Activated naive CD8-positive, alpha-beta T cell treated with anti-CD3 and anti-CD28 coated beads, Interleukin-2, amount 50 U/mL, for 24 hours (primary cell): ENCODE measurements at places on chromosomes 12 and 14.
A peak's percentile ranks its signal among the peaks of the same experiment; 100 is the strongest.

GRCh38 chr12:121960541-121960940 lies 42.1 kb downstream of the CFAP251 start:
- peaks cover 3% of the 10 kb centered on the region for H3K27me3 ChIP-seq
- H3K4me1 ChIP-seq, result peaks cover 2% of the 10 kb centered on the region
- no peak overlapping the region for H3K4me3 ChIP-seq
- no peak for DNase-seq

GRCh38 chr14:50171895-50172294 lies 55.5 kb upstream of the VCPKMT start:
- no peaks in the 10 kb centered on the region for H3K27me3 ChIP-seq
- DNase-seq, result no peak
- peaks cover 6% of the 10 kb centered on the region for H3K36me3 ChIP-seq
- no peak overlapping the region for H3K4me3 ChIP-seq
- no peaks in the 10 kb centered on the region for H3K4me1 ChIP-seq
- H3K27ac ChIP-seq, result no peak overlapping the region

DNA sequence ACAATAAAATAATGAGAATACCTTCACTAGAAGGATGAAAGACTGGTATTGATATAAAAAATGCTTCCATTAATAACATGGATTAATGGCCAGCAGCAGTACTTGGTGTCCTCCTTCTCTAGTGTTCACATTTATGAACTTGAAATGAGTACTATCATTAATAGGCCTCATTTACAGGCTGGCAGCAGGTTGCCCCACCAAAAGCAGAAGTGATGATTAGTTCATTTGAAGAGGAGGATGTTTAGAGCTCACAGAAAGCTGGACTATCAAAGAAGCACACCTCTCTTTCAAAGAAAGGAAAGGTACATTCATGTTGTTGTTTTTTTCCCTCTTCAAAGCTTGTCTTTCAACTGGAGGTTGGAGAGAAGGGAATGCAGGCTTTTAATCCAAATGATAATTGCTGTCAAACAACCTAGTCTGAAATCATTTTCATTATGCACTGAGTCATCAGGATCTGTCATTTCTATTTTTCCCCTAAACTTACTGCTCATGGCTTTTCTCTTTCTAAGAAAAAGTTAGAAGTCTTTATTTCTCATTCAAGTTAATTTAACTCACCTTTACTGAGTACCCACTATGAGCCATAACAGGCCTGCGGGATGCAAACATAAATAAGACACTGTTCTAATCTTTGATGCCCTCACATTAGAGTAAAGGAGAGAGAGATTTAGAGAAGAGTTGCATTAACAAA lies 157.9 kb upstream of the GRIP1 start:
- H3K4me3 ChIP-seq, result no peak overlapping the region
- no peaks in the 10 kb centered on the region for H3K27me3 ChIP-seq
- H3K27ac ChIP-seq, result no peak overlapping the region
- H3K4me1 ChIP-seq, result peaks cover 13% of the 10 kb centered on the region

- DNase-seq, result no peak
- no peaks in the 10 kb centered on the region for H3K36me3 ChIP-seq
- peaks cover 31% of the 10 kb centered on the region for H3K27me3 ChIP-seq
- no peaks in the 10 kb centered on the region for H3K4me1 ChIP-seq
- no peak overlapping the region for H3K4me3 ChIP-seq
These were observed 54.0 kb downstream of the CYP46A1 start for GRCh38 chr14:99737956-99738667.

DNA sequence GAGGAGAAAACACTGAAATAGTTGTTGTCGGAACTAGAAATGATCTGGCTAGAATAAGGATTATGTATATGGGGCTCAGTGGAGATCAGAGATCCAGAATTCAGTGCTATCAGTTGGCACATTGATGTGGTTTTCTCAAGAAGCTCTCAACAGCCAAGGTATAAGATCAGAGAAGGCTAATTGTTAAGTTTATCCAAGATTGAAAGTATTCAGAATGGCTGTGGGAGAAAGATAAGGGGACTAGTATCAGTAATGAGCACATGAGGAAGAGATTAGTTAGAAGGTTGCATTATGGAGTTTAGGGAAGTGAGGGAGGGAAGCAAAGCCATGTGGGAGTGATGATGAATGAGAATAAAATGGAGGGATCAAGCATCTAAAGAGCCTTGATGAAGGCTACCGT lies 128.1 kb upstream of the MIS18BP1 start:
- DNase-seq, result no peak
- no peaks in the 10 kb centered on the region for H3K36me3 ChIP-seq
- H3K4me3 ChIP-seq, result no peak overlapping the region
- no peak overlapping the region for H3K27ac ChIP-seq
- no peaks in the 10 kb centered on the region for H3K4me1 ChIP-seq

GRCh38 chr12:88490425-88490824 lies 89.8 kb downstream of the KITLG start:
- no peaks in the 10 kb centered on the region for H3K4me1 ChIP-seq
- DNase-seq, result no peak
- no peaks in the 10 kb centered on the region for H3K27me3 ChIP-seq
- no peaks in the 10 kb centered on the region for H3K36me3 ChIP-seq
- H3K27ac ChIP-seq, result no peak overlapping the region
- H3K4me3 ChIP-seq, result no peak overlapping the region

DNA sequence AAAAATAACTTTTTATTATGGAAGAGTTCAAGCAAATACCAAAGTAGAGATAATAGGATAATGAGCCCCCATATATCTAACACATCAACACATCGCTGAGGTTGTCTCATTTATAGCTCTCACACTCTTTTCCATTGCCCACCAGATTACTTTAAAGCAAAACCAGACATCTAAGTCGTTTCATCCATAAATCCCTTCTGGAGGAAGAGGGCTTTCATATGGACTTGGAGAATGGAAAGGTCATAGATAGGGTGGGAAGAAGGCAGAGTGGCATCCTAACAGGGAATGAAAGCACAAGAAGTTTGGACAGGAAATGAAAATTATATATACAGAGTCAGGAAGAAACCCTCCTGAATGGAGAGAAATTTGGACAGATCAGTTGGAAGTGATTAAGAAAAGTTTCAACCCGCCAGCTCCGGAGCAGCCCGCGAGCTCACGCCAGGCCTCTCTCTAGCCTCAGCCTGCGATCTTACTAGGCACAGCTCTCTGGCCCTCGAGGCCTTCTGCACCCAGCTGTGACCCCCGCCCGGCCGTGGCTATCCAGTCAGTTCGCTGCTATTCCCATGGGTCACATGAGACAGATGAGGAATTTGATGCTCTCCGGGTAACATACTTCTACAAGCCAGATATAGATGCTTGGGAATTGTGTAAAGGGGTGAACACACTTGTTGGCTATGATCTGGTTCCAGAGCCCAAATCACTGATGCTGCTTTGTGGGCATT lies 48.4 kb upstream of the NID2 start:
- no peak for DNase-seq
- no peaks in the 10 kb centered on the region for H3K4me1 ChIP-seq
- H3K27me3 ChIP-seq, result no peaks in the 10 kb centered on the region
- H3K4me3 ChIP-seq, result no peak overlapping the region
- H3K36me3 ChIP-seq, result no peaks in the 10 kb centered on the region
- H3K27ac ChIP-seq, result no peak overlapping the region

DNA sequence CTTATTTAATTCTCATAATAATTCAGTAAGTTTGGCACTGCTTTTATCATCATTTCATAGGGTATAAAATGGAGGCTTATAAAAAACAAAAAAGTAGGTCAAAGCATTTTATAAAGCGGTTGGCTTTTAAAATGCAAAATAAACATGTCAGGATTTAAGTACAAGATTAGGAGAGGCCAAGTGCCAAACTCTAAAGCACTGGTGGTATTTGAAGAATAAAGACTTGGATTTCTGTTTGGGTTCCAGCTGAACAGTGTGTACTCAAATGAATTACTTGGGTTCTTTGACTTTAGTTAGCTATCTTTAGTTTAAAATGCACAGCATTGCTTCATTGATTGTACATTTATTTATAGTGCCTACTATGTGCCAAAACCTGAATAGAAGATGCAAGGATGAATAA lies 966.6 kb upstream of the SEL1L start:
- DNase-seq, result no peak
- H3K27ac ChIP-seq, result no peak overlapping the region
- H3K4me3 ChIP-seq, result no peak overlapping the region
- no peaks in the 10 kb centered on the region for H3K36me3 ChIP-seq

- H3K27me3 ChIP-seq, result no peaks in the 10 kb centered on the region
- H3K4me3 ChIP-seq, result no peak overlapping the region
- no peak overlapping the region for H3K27ac ChIP-seq
- no peaks in the 10 kb centered on the region for H3K4me1 ChIP-seq
These were observed 960.3 kb upstream of the TMEM132C start for GRCh38 chr12:127306604-127307215.

- peaks cover 23% of the 10 kb centered on the region for H3K27me3 ChIP-seq
- peaks cover 11% of the 10 kb centered on the region for H3K4me1 ChIP-seq
- no peak for DNase-seq
- no peak overlapping the region for H3K4me3 ChIP-seq
These were observed 1.0 kb downstream of the AHNAK2 start for GRCh38 chr14:104977008-104977680.

DNA sequence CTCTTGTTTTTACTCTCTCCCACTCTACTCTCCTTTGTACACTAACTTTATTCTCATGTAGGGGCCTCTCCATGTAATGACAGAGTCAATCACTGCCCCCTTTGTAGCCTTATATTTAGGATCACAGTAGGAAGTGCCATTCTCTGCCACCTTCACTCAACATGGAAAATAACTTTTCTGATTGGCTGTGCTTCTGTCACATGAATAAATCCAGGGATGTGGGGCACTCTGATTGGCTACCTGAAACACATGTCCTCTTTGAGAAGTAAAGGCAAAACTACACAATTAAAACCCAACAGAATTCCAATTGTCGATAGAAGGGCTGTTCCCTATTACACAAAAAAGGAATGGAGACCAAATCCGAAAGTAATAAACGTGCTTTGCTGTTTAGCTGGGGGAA lies at the start of gene RNASE9:
RNASE9 (minus strand) TSS at position 87 of the 400 bp plus-strand sequence.
- no peak within 1 kb of the TSS for H3K27ac ChIP-seq
- peaks cover 11% of the 10 kb centered on the region for H3K27me3 ChIP-seq
- DNase-seq, result no peak
- no peaks in the 10 kb centered on the region for H3K36me3 ChIP-seq
- no peak within 1 kb of the TSS for H3K4me3 ChIP-seq

GRCh38 chr12:87820524-87821202 lies 208.5 kb downstream of the C12orf50 start:
- H3K27ac ChIP-seq, result no peak overlapping the region
- no peak overlapping the region for H3K4me3 ChIP-seq
- no peak for DNase-seq
- no peaks in the 10 kb centered on the region for H3K36me3 ChIP-seq

DNA sequence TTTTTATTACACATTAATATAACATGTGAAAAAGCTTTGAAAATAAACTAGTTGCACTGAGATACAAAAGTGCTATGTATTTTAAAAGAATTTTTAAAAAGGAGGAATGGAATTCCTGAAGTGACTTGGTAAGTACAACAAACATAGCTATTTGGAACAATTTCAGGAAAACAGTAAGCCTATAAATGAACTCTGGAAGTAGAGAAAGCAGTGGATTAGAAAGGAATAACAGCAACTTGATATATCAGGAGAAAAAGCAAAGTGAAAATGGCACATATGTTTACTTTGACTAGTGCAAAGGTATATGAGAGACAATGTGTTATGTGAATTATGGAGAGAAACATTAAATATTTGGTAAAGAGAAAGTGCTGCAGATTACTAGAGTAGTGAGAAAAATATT lies 811.7 kb downstream of the C12orf50 start:
- DNase-seq, result no peak

- peaks cover 45% of the 10 kb centered on the region for H3K4me1 ChIP-seq
- H3K27me3 ChIP-seq, result no peaks in the 10 kb centered on the region
- no peaks in the 10 kb centered on the region for H3K36me3 ChIP-seq
- DNase-seq, result peak; percentile 23
- H3K4me3 ChIP-seq, result peak overlapping the region; percentile 10
These were observed 19.0 kb upstream of the CLEC2A start for GRCh38 chr12:9951026-9951675.

DNA sequence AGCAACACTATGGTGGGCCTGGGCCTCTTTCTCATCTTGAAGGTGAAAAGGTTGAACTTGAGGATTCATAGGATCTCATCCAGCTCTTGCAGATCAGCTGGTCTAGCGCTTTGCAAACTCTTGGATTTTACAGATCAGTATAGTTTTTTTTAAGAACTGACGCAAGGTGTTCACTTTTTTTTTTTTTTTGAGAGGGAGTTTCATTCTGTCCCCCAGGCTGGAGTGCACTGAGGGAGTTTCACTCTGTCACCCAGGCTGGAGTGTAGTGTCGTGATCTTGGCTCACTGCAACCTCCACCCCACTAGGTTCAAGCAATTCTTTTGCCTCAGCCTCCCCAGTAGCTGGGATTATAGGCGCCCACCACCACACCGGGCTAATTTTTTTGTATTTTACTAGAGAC lies 20.4 kb upstream of the LGMN start:
- peaks cover 27% of the 10 kb centered on the region for H3K4me1 ChIP-seq
- DNase-seq, result no peak

- no peak overlapping the region for H3K27ac ChIP-seq
- peaks cover 8% of the 10 kb centered on the region for H3K27me3 ChIP-seq
- DNase-seq, result no peak
These were observed 120.5 kb downstream of the NUAK1 start for GRCh38 chr12:106018286-106018685.

DNA sequence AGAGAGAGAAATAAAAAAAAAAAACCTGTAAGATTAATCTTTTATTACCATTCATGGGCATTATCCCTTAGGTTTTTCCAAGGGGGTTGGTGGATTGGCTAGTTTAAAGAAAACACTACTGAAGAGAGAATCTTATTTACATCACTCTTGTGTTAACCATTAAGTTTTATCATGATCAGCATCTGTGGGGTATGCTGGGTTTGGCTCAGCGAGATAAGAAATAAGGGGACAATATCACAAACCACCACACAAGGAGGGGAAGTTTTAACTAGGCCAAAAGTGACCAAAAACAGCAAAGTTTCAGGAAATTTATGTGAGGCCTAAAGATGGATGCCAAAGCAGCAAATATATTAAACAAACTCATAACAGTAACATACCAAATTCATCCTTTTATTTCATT lies 548.6 kb downstream of the SLC16A7 start:
- H3K27me3 ChIP-seq, result no peaks in the 10 kb centered on the region
- no peaks in the 10 kb centered on the region for H3K4me1 ChIP-seq
- no peaks in the 10 kb centered on the region for H3K36me3 ChIP-seq
- DNase-seq, result no peak
- H3K4me3 ChIP-seq, result no peak overlapping the region
- no peak overlapping the region for H3K27ac ChIP-seq

GRCh38 chr12:94689646-94690036 lies 39.3 kb upstream of the TMCC3 start:
- no peaks in the 10 kb centered on the region for H3K36me3 ChIP-seq
- H3K27ac ChIP-seq, result no peak overlapping the region
- peaks cover 10% of the 10 kb centered on the region for H3K4me1 ChIP-seq
- DNase-seq, result no peak

- H3K4me3 ChIP-seq, result peak overlapping the region; percentile 92
- H3K4me1 ChIP-seq, result peaks cover 23% of the 10 kb centered on the region
- H3K36me3 ChIP-seq, result no peaks in the 10 kb centered on the region
- peaks cover 6% of the 10 kb centered on the region for H3K27me3 ChIP-seq
- peak overlapping the region; percentile 87 for H3K27ac ChIP-seq
These were observed 8.8 kb upstream of the SP7 start for GRCh38 chr12:53344824-53345485.
